Left renal cortex interstitium (tissue), 4 donors: ENCODE measurements at places on chromosomes 5 and 9. TPM values are rescaled to one million over a fixed set of nuclear protein-coding genes. Genes with fewer than 3 reads are reported as not detected.

The URM1 gene
- polyA plus RNA-seq, result 60.2 TPM

The POU5F2 gene
- 0.09 TPM for polyA plus RNA-seq

The TYRP1 gene
- 1.3 TPM for polyA plus RNA-seq

The PAPPA gene
- 8.7 TPM for polyA plus RNA-seq
